ENCODE measurements at places on chromosomes 1 and 21. TPM values are rescaled to one million over a fixed set of nuclear protein-coding genes. Genes with fewer than 3 reads are reported as not detected.

- H3K27ac ChIP-seq: no peak overlapping the region
- no peaks in the 10 kb centered on the region for H3K27me3 ChIP-seq
- H3K4me3 ChIP-seq: no peak overlapping the region
- no peaks in the 10 kb centered on the region for H3K36me3 ChIP-seq
- DNase-seq: no peak
- peaks cover 9% of the 10 kb centered on the region for H3K4me1 ChIP-seq
Observed at GRCh38 chr1:76142771-76143540, 68.4 kb downstream of the ST6GALNAC3 start.

- peaks cover 5% of the 10 kb centered on the region for H3K4me1 ChIP-seq
- H3K27me3 ChIP-seq: no peaks in the 10 kb centered on the region
- H3K4me3 ChIP-seq: no peak overlapping the region
- no peaks in the 10 kb centered on the region for H3K36me3 ChIP-seq
Observed at GRCh38 chr1:103112546-103112945, 4.2 kb upstream of the COL11A1 start.

Gene RAB3B
- 8.2 TPM for total RNA-seq

DNA sequence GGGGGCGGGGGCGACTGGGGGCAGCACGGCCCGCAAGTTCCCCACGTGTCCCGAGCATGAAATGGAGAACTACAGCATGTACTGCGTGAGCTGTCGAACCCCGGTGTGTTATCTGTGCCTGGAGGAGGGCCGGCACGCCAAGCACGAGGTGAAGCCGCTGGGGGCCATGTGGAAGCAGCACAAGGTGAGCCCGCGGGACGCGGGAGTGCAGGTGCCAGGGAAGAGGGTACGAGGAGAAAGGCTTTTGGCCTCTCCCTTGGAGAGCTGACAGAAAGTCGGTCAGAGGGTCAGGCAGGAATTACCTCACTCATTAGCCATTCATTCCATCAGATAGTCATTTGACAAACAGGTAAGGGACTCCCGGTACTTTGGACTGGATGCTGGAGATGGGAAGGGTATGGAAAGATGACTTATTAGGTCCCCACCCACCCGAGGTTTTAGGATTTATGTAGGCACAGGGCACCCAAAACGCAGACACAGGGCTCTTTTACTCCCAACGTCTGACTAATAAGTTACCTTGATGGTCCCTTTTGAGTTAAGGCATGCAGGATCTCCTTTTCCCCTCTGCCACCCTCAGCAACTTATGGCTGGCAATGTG, 2.1 kb downstream of the TRIM67 start:
- no peaks in the 10 kb centered on the region for H3K36me3 ChIP-seq
- no peak for DNase-seq
- H3K27me3 ChIP-seq: no peaks in the 10 kb centered on the region
- no peak overlapping the region for H3K27ac ChIP-seq
- H3K4me1 ChIP-seq: peaks cover 19% of the 10 kb centered on the region

- H3K4me3 ChIP-seq: no peak overlapping the region
- peaks cover 6% of the 10 kb centered on the region for H3K4me1 ChIP-seq
- no peaks in the 10 kb centered on the region for H3K36me3 ChIP-seq
- no peak for DNase-seq
- H3K27ac ChIP-seq: no peak overlapping the region
- no peaks in the 10 kb centered on the region for H3K27me3 ChIP-seq
Observed at GRCh38 chr21:29184037-29184436, 53.6 kb downstream of the MAP3K7CL start.

Gene HSPG2
- total RNA-seq: 190 TPM

Gene C1orf185
- total RNA-seq: not detected

- no peaks in the 10 kb centered on the region for H3K4me1 ChIP-seq
- H3K4me3 ChIP-seq: no peak overlapping the region
- DNase-seq: no peak
- no peaks in the 10 kb centered on the region for H3K27me3 ChIP-seq
- no peak overlapping the region for H3K27ac ChIP-seq
Observed at GRCh38 chr1:246106342-246106763, 400.7 kb downstream of the SMYD3 start.

Gene ZNF436
- total RNA-seq: 17.3 TPM

DNA sequence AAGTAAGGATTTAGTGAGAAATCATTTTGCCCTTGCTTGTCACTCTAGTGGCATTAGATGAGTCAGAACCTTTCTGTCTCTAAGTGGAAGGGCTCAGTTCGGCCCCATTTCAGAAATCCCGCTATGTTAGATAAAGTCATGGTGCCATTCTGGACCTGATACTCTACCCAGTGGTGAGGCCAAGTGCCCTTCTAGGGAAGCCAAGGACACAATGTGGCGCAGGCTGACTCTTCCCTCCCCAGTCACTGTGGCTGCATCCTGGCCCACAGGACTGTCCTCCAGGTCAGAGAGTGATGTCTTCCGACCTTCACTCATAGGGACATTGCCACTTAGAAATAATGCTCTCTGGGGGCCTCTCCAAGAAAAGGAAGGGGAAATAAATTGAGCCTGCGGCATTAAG, 48.3 kb upstream of the MTR start:
- no peaks in the 10 kb centered on the region for H3K36me3 ChIP-seq
- no peaks in the 10 kb centered on the region for H3K4me1 ChIP-seq
- H3K27me3 ChIP-seq: no peaks in the 10 kb centered on the region
- H3K27ac ChIP-seq: no peak overlapping the region
